ENCODE measurements at places on chromosomes 1 and 21.

- DNase-seq, result no peak
These were observed 8.8 kb downstream of the TINAGL1 start for GRCh38 chr1:31584869-31585735.

DNA sequence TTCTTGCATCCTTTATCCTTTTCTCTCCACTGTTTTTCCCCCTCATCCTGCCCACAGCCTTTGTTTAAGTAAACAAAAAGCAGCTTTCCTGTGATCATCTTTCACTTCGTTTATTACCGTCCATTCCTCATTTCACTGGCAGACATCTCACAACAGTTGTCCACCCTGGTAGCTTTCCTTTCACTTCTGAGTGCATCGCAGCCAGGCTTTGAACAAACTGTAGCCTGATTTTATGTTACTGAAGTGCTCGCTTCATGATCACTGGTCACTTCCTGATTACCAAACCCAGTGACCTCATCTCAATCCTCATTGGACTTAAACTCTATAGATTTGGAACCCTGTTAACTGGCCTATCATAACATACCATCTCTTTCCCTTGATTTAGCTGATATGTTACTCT lies 67.7 kb downstream of the SDCCAG8 start:
- DNase-seq, result no peak

- DNase-seq, result no peak
These were observed 22.5 kb upstream of the DPYD start for GRCh38 chr1:97943354-97943753.

DNA sequence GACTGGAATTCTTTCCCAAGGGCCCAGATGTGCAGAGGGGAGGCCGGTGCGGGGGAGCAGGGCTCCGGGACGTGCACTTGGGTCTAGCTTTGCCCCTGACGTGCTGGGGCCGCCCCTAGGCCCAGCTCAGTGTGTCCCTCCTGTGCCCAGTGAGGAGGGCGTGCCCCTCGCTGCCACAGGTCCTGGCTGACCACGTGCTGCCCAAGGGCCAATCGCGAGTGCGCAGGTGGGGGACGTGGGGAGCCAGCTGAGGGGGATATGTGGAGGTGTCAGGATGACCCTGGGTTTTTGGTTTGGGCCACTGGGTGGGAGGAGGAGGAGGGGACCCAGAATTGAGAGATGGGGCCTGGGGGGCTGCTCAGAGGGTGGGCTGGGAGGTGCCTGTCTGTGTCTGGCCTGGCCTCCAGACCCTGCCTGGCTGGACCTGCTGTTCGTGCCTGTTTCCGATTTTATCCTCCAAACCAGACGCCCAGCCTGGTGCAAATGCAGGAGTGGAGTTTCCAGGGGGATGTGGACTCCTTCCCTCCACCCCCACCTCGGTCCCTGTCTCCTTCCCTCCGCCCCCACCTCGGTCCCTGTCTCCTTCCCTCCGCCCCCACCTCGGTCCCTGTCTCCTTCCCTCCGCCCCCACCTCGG lies 6.1 kb upstream of the RNF223 start:
- DNase-seq, result no peak

- DNase-seq, result no peak
These were observed 1.1 kb upstream of the ERRFI1 start for GRCh38 chr1:8026976-8027747.

- DNase-seq, result no peak
These were observed 7.0 kb upstream of the RWDD3 start for GRCh38 chr1:95226781-95227660.

GRCh38 chr1:231969076-231969475 lies 342.5 kb downstream of the DISC1 start:
- no peak for DNase-seq

- DNase-seq, result no peak
These were observed 20.9 kb downstream of the BATF3 start for GRCh38 chr1:212678456-212679410.

DNA sequence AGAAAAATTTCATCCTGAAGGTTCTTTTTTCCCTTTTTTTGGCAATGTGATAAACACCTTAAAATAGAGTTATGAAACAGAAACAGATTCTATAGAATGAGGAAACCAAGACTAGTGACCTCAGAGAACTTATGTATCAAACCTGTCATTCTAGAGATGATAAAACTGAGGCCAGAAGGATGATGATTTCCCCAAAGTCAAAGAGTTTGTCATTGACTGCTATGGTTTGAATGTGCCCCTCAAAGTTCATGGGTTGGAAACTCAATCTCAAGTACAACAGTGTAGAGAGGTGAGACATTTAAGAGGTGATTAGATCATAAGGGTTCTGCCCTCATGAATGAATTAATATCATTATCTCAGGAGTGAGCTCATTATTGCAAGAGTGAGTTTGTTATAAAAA lies 13.7 kb upstream of the BEND5 start:
- no peak for DNase-seq

- DNase-seq, result no peak
These were observed 27.7 kb downstream of the RRAGC start for GRCh38 chr1:38831731-38832369.

GRCh38 chr1:16204634-16205333 lies 7.7 kb downstream of the ARHGEF19 start:
- no peak for DNase-seq

DNA sequence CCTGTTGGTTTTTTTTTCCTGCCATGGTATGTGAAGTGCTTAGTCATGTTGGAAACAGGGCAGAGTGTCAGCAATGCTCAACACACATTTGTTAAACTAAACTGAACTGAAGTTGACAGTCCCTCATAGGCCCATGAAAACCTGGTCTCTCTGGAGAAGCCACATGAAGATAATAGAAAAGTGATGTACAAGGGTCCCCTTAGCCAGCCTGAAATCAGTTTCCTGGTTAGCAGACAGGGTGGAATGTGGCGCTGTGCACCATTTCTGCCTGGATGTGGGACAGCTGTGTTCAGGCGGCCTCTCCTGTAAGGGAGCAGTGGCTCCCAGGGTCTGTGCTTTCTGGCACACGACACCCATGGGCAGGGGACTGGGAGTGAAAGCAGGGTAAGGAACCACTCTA lies 9.9 kb upstream of the CHI3L1 start:
- no peak for DNase-seq

GRCh38 chr1:1361982-1362423 lies 3.6 kb upstream of the MXRA8 start:
- DNase-seq, result no peak

DNA sequence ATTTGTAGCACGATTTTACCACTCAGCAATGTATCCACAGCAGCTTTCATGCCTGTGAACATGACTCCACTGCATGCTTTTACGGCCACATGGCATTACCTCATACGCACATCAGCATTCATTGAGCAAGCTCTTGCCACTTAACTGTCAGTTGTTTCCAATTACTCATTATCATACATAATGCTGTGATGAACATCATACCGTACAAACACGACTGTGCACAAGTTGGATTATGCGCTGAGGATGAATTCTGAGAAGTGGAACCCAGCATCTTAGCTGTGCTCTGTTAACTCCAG lies 9.6 kb downstream of the UMODL1 start:
- DNase-seq, result no peak
